Kasumi-1 (cell line): ENCODE measurements at places on chromosomes 1 and 21.

DNA sequence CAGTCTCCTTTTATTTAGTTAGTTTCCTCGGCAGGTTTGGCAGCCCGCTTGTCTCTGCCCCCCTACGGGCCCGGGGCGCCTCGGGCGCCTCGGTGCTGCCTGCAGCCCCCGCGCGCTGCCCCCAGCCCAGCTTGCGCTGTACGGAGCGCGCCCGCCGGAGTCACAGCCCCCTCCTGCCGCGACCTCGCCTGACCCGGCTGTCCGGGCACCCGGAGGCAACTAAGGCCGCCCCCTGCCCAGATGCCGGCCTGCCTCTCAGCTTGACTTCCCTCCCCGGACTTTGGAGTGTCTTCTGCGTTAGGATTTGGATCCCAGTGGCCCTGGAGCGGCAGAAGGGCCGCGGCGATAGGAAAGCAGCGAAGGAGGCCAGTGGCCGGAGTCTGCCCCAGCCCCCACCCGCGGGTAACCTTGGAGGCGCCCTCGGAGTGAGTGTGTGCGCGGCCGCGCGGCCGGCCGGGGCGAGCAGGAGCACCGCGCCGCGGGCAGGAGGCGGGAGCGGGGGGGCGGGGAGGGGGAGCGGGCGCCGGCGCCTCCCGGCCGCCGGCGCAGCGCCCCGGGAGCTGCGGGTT, 7.6 kb downstream of the CDKN2C start:
- DNase-seq = no peak

GRCh38 chr1:161359291-161359690, 8.4 kb downstream of the CFAP126 start:
- peak; percentile 28 for DNase-seq

DNA sequence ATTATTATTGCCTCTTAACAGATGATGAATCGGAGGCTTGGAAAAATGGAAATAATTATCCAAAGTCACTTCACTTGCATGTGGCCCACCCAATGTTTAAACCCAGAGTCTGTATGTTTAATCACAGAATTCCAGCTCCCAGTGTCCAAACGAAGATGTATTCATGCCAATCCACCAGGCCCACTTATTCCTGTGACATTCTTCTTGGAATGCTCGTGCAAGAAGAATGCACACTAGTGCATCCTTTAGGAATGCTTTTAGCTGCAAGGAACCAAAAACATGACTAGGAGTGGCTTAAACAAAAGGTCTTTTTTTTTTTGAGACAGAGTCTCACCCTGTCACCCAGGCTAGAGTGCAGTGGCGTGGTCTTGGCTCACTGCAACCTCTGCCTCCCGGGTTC, 8.9 kb upstream of the OPRD1 start:
- no peak for DNase-seq

DNA sequence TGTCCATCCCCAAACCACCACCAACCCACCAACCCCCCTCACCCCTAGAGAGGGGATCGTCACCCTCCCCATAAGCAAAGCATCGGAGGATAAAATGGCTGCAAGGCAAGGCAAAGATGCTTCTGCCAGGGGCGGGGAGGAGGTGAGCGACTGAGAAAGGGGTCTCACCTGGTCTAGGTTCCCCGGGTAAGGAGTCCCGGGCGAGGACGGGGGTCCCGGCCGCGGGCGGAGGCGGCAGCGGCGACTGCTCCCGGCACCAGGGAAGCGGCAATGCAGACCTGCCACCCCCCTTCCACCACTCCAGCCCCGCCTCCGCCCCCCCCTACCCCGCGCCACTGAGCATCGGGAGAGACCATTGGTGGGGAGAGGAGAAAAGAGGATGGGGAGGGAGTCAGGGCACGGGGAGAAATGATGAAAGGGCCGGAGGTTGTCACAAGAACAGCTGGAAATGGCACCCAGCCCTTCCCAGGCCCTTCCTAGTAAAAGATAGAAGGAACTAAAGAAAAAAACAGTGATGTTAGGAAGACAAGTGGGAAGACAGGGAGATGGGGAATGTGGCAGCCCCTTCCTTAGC, at the start of gene SV2A:
Gene SV2A (minus strand): TSS at position 274 of the 574 bp plus-strand sequence. CDS start 4,004 bp downstream, outside the sequence.
- peak; percentile 71 for DNase-seq
